ENCODE measurements at places on chromosomes 5 and 9.
A peak's percentile ranks its signal among the peaks of the same experiment; 100 is the strongest.

- no peak for DNase-seq
These were observed 1016.3 kb upstream of the SEMA6A start for GRCh38 chr5:117590944-117591343.

- DNase-seq: peak; percentile 49
These were observed 20.2 kb downstream of the IGIP start for GRCh38 chr5:140145818-140146522.

DNA sequence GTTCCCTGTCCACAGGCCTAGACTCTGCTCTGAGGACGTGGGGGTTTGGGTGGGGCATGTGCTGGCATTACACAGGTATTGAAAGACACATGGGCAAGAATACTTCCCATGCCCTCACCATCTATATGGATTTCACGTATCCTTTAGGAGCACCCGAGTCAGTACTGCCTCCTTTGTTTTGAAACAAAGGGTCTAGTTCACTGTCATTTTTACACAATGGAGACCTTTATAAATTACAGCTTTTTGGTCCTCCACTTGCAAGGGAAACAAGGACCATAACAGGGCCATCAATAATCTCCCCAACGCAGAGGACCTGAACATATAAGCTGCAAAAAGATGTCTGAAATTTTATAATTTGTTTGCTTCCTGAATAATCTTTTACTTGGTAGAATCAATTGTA lies 24.9 kb upstream of the CRHBP start:
- no peak for DNase-seq

GRCh38 chr9:105911104-105911911 lies 217.0 kb downstream of the TMEM38B start:
- no peak for DNase-seq

DNA sequence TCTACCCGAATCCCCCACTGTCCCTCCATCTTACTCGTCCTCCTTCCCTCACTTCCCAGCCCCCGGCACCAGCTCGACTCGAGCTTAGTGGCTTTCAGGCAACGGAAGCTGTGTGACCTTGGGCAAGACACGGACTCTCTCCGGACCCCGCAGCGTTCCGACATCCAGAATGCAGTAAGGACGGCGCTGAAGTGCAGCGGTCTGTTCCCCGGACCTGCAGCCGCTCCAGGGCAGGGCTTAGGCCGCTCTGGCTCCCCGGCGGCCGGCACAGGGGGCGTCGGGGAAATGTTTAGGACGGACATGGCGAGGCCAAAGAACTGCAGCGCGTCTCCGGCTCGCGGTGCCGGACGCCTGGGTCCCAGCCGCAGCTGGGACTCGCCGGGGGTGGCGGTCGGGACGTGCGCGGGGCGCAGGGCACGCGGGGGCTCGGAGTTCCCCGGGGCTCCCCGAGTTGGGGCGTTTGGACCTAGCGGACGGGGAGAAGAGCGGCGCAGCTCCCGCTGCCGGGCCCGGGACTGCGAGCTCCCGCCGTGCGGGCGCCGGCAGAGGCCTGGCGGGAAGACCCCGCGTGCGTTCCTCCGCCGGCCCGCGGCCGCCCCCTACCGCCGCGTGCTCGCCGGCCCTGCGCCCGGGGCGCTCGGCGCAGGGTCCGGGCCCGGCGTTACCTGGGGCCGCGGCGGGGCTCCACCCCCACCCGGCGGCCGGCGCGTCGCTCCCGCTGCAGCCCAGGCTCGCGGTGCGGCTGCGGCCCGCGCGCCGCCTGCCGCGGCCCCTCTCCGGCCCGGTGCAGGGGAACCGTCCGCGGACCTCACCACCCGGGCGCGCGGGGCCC lies 5.6 kb upstream of the RNF44 start:
- no peak for DNase-seq

- no peak for DNase-seq
These were observed 84.2 kb upstream of the TNC start for GRCh38 chr9:115202181-115202580.

DNA sequence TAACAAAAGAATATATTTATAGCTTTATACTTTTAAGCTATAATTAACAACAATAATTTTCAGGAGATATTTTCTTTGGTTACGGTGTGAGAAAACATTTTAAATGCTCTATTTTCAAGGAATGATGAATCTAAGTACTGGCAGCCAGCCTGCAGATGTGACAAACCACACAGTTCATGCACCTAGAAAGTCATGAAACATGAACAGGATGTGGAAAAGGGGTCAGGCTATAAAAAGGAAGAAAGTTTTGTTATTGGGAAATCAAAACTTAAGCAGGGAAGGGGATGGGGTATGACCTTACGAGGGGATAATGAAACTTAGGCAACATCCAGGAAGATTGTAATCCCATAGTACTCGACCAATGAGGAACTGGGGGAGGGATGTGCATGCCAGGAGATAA lies 508.7 kb upstream of the GRAMD2B start:
- DNase-seq: no peak

- no peak for DNase-seq
These were observed 23.7 kb upstream of the LOX start for GRCh38 chr5:122101636-122102285.

GRCh38 chr5:58498340-58498942 lies 7.2 kb downstream of the GAPT start:
- no peak for DNase-seq

All from stimulated activated CD8-positive, alpha-beta memory T cell treated with anti-CD3 and anti-CD28 coated beads, Interleukin-2, amount 100 ng/mL, for 48 hours (primary cell).